ENCODE measurements at places on chromosomes 1 and 21.

DNA sequence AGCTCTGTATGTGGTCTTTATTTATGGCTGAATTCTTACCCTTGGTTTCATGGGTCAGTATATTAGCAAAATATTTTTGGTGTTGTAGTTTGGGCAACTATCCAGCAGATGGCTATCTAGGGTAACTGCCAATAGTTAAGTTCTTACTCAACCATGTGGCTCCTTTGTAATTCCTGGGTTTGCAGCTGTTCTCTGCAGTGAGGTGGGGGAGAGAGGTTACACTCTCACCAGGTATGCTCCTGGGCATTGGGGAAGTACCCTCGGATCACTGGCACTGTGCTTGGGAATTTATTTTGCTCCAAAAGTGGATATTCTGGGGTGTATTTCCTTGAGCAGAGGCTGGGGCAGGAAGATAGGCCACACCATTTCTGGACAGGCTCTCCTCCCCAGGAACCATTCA lies 436.7 kb upstream of the TMPRSS15 start:
- DNase-seq: no peak

GRCh38 chr1:173733912-173734311 lies 19.1 kb downstream of the KLHL20 start:
- no peak for DNase-seq

- DNase-seq: no peak
These were observed 19.2 kb downstream of the PRXL2B start for GRCh38 chr1:2605509-2606395.

DNA sequence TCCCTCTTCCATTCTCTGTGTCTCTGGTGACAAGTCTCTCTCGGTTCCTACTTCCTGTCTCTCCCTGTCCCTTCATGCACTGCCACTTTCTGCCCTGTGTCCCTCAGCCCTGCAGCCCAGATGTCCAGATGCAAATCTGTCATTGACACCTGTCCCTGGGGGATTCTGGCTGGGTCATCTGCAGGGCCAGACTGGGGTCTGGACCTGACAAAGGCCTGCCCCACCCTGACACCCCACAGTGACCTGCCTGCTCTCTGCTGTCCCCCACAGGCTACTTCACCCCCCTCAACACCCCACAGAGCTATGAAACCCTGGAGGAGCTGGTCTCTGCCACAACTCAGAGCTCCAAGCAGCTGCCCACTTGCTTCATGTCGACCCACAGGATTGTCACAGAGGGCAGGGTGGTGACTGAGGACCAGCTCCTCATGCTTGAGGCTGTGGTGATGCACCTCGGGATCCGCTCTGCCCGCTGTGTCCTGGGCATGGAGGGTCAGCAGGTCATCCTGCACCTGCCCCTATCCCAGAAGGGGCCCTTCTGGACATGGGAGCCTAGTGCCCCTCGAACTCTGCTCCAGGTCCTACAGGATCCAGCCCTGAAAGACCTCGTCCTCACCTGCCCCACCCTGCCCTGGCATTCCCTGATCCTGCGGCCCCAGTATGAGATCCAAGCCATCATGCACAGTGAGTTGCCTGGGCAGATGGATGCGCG lies 7.2 kb downstream of the THEMIS2 start:
- DNase-seq: no peak

GRCh38 chr1:173424143-173424542 lies 53.0 kb upstream of the PRDX6 start:
- no peak for DNase-seq

DNA sequence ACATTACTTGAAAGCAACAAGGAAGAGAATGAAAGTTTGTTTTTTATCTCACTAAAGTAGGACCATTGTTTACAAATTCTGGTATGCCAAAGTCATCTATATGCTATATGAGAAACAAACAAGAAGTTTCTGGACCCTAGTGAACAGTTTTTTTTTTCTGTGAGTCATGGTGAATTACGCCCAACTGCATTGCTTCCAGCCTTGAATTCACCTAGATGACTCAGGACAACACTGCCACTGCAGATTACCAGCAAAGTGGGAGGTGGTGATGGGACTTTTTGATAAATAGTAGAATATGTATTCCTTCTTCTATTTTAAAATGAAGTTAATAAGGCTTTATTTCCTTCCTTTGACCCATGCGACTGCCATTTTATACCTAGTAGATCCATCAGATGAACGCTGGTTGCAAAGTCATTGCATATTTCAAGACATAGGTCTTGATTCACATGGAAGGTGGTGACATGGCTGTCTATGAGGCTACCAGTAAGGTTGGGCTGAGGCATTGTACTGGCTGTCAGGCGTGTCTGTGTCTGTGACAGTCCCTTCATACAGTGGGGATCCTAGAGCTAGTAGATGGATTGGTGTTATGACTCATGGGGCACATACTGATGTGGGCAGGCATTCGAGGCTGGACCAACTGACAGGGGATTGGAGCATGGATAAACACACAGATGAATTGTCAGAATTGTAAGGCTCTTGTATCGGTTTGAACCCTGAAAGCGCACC lies 49.1 kb upstream of the APOBEC4 start:
- no peak for DNase-seq

DNA sequence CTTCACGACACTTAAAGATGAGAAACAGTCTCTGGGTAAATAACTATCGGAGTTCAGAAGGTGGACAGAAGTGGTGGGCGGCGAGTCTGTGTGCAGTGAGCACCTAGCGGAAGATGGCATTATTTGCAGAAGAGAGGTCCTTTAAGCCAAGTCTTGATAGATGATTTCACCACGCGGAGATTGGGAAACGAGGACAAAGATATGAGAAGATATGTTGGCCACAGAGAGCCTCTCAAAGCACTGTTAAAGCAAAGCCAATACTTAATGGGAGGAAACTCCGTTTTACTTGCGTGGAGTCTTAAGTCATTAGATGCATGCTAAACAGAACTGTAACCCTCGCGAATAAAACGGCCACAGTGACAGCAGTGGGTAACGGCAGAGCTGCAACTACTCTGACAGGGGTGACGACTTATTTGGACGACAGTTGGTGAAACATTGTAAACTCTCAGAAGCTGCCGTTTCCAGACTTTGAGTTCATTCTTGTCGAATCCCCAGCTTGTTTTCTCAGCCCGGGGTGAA lies 577 bp upstream of the CEP350 start:
- DNase-seq: peak; percentile 48

- no peak for DNase-seq
These were observed 38.6 kb downstream of the DIRAS3 start for GRCh38 chr1:68011657-68012375.

DNA sequence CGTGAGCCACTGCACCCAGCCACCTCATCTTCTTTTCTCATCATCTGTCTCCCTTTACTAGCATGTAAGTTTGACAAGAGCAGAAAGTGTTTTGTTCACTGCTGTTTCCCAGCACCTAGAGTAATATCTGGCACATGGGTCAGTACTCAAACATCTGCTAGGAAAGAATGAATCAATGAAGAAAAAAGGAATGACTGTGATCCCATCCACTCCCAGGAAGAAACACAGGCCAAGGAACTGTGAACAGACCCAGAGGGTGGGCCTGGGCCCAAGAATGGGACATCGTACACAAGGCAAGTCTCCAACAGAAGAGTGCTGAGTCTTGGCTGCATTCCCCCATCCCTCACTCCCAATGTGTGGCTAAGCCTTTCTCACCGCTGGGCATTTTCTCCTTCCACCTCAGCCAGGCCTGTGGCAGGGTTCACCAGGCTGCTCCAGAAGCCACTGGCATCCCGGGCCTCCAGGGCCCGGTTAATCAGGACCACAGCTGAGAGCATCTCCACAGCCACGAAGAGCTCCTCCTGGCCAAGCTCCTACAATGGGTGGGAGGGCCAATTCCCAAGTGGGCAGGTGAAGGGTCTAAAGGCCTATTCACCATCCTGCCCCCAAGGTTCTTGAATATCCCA lies 18.4 kb downstream of the IQGAP3 start:
- DNase-seq: no peak

DNA sequence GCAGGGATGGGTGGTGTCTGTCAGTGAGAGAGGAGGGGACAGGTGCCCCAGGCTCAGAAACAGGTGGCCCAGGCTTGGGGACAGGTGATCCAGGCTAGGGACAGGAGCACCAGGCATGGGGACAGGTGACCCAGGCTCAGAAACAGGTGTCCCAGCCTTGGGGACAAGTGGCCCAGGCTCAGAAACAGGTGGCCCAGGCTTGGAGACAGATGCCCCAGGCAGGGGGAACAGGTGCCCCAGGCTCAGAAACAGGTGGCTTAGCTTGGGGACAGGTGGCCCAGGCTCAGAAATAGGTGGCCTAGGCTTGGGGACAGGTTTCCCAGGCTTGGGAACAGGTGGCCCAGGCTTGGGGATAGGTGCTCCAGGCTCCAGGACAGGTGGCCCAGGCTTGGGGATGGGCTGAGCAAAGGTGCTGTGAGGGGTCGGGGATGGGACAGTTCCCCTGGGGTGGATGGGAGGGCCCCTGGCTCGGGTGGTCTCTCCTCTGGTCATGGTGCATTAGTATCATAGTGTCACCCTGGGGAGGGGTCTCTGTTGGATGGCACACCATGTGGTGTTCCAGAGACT lies 87.7 kb upstream of the C1orf174 start:
- no peak for DNase-seq

DNA sequence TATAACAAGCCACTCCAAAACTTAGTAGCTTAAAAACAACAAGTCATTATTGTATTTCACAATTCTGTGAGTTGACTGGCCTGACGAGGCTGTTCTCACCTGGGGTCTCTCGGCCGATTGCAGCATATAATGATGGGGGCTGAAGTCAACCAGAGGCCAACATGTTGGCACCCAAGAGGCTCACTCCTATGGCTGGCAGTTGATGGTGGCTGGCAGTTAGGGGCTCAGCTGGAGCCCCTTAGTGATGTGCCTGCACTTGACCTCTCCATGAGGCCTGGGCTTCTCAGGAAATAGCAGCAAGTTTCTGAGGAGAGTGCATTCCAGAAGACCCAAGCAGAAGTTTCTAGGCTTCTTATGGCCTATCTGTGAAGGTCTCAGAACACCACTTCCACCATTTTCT lies 459.4 kb downstream of the NPHP4 start:
- DNase-seq: no peak

- DNase-seq: no peak
These were observed 32.2 kb downstream of the BATF3 start for GRCh38 chr1:212667223-212668139.

DNA sequence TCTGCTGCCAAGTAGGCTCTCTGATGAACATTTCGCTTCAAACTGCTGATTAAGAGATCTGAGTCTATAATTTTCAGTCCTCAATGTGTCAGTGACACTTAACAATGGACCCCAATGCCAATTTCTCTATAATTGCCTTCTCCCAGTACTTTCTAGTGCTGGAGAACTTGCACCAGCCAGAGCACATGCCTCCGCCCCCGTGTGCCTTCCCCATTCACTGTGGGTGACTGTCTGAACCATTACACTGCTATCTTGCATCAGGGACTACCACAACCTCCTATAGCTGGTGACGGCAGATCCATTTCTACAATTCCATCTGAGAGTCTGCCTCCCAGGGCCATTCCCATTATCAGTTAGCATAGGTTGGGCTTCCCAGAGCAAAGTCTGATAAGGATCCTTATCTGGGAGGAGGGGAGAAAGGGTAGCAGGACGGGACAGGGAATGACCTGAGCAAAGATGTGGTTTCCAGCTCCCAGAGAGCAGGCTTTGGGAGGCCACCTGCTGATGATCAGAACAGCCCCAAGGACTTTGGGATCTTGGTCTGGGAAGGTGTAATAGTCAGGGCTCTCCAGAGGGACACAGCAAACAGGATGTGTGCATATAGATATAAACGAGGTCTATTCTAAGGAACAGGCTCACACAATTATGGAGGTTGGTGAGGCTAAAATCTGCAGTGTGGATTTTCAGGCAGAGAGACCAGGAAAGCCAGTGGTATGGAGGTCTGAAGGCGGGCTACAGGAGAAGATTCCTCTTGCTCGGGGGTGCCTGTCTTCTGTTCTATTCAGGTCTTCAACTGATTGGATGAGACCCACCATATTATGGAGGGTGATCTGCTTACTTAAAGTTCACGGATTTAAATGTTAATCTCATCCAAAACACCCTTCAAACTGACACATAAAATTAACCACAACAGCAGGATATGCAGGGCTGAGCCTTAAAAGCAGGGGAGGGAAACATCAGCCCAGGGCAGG lies 238.2 kb downstream of the PTPRU start:
- no peak for DNase-seq

DNA sequence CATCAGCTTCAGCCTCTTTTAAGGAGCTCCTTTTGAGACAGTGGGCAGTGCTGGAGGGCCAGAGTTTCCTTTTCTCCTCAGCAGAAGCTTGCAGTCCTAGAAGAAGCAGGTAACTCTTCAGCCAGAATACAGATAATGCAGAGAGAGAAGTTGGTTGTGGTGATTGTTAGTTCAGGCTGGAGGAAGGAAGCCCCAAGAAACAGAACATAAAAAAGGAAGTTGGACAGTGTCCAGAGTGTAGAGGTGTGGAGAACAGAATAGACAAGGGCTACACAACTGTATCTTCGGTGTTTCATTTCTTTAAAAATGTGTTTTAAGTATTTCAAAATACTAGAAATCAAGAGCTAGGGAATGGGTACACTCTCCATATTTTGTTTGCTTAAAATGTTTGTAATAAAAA lies 6.4 kb upstream of the TACSTD2 start:
- no peak for DNase-seq

DNA sequence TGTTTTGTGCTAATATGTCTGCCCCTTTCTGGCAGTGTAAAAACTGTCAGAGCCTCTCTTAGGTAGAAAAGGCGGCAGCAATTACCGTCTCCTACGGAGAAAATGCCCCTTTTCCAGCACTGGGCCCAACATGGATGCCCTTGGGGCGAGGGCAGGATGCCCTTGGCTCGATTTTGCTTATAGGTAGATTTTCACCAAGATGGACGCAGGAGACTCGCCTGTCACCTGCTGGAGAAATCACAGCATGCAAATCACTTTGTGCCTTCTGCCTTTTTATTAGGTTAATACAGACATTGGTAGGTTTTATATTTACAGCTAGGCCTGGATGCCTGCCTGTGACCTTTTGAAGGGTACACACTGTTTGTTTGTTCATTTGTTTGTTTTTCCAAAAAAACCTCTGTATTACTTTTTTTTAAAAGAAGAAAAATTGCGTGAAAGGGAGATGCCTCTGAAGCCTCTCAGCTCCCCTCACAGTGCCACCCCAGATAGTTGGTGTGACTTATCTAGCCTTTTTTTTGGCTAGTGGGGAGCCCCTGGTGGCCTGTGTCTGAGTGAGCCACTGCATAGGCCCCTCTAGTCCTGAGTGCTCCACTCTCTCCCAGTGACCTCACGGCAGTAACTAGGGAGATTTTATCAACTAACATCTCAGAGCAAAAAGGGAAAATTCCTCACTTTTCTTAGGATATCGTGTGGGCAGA lies 2.5 kb downstream of the ATP1B1 start:
- DNase-seq: no peak

GRCh38 chr1:97123717-97124431 lies 402.3 kb downstream of the PTBP2 start:
- no peak for DNase-seq

DNA sequence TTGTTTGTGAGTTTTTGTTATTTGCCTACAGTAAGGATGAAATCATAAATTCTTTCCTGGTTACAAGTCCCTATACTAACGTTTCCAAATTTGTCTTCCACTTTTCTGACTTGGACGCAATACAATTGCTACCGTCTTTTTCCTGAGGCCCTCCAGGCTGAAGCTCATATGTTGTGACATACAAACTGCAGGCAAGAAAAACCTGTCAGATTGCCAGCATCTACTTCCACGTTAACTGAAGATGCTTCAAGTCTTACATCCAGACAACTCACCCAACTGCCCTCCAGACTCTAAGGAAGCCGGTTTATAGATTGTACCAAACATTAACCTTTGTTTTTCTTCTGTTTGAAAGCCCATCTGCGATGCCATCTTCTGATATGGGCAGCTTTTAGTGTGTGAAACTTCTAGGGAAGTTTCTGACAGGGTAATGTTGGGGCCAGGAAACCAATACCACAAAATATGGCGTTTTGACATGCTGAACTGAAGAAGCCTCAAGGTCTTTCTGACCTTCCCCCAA lies 21.4 kb upstream of the RNF11 start:
- no peak for DNase-seq

GRCh38 chr1:38561725-38562124 lies 297.8 kb downstream of the RRAGC start:
- DNase-seq: no peak
